Osteoblast (primary cell): ENCODE measurements at places on chromosomes 12 and 14. TPM values are rescaled to one million over a fixed set of nuclear protein-coding genes. Genes with fewer than 3 reads are reported as not detected.
A peak's percentile ranks its signal among the peaks of the same experiment; 100 is the strongest.

GRCh38 chr14:105485739-105486162 lies 935 bp upstream of the CRIP1 start:
- DNase-seq = no peak

The PIK3C2G gene
- total RNA-seq = not detected in 2 replicates

GRCh38 chr12:85949253-85949652 lies 75.2 kb downstream of the NTS start:
- DNase-seq = no peak

- DNase-seq = peak; percentile 78
Observed at GRCh38 chr12:65602610-65603295, 221.5 kb upstream of the HMGA2 start.

GRCh38 chr12:124830306-124830705 lies 33.4 kb downstream of the SCARB1 start:
- no peak for DNase-seq

The MSRB3 gene
- 72.4 and 81.0 TPM in 2 replicates for total RNA-seq

The REP15 gene
- 3.5 and 4.0 TPM in 2 replicates for total RNA-seq

GRCh38 chr14:46581036-46581671 lies 70.4 kb downstream of the RPL10L start:
- peak; percentile 3 for DNase-seq

- DNase-seq = no peak
Observed at GRCh38 chr12:46164186-46164761, 104.6 kb downstream of the SLC38A1 start.

DNA sequence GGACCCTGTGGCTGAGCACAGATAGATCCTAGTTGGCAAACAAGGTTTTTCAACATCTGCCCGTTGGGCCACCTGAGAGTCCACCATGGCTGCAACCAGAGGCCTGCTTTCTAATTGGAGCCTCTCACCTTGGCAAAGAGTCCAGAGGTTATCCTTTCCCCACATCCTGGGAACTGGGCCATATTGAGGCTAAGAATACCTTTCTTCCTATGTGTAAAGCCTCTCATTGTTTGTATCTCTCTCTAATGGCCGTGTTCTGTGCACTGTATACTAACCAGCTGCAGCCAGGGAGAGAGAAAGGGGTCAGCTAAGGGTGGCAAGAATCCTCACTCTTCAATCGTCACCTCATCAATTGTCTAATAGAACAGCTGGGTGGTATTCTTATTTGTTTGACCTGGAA lies 79.1 kb upstream of the ST8SIA1 start:
- DNase-seq = no peak

GRCh38 chr14:70722418-70722817 lies 80.7 kb downstream of the TTC9 start:
- DNase-seq = no peak

GRCh38 chr14:81826081-81826480 lies 292.4 kb upstream of the SEL1L start:
- no peak for DNase-seq
